ENCODE measurements at places on chromosomes 16 and 17. TPM values are rescaled to one million over a fixed set of nuclear protein-coding genes. Genes with fewer than 3 reads are reported as not detected.
A peak's percentile ranks its signal among the peaks of the same experiment; 100 is the strongest.

Gene HIGD1B
- not detected for total RNA-seq

Gene GFAP
- not detected for total RNA-seq

Gene ABCA9
- 0.08 TPM for total RNA-seq

Gene DBNDD1
- 0.99 TPM for total RNA-seq

Gene GDPD3
- 25.0 TPM for total RNA-seq

Gene AANAT
- not detected for total RNA-seq

Gene RGS9
- not detected for total RNA-seq

Gene KRT20
- not detected for total RNA-seq

Gene DOC2A
- total RNA-seq: not detected

Gene MCRIP1
- total RNA-seq: 58.4 TPM

- peaks cover 7% of the 10 kb centered on the region for H3K36me3 ChIP-seq
- H3K27me3 ChIP-seq: no peaks in the 10 kb centered on the region
These were observed 34.2 kb downstream of the RMI2 start for GRCh38 chr16:11379420-11379819.

DNA sequence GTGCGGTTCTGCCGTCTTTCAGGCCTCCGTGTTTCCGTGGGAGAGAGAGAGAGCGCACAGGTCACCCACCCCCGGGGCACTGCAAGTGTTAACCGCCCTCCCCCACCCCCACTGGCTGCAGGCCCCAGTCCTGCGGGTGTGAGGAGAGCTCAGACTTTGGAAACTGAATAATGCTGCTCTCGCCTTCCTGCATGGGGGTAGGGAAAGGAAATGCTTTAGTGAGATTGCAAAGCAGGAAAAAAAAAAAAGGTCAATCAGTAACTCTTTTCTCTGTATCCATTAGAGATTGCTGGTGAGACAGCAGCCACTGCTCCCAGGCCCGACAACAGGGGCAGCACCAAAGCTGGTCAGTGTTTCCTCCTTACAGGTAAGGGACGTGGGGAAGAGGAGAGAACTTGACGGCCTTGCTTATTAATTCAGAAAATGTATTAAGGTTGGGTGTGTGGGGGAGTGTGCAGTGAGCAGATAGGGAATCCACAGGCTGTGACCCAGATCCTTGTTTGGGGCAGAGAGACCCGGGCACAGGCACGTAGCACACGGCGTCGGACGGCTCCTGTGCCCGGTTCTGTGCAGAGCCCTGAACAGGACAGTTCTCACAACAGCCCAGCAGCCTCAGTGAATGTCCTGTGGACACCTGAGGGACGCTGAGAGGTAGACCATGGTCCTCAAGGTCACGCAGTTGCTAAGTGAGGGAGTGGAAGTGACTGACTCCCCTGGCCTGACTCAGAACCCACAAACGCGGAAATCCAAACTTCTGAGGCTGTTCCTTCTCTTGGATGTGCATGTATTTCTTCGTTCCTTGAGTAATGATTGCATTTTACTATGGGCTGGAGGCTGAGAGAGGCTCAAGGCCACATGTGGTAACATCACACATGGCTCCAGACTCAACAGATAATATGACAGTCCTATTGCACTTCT is 156.5 kb downstream of the FOXL1 start:
- H3K27ac ChIP-seq: no peak overlapping the region
- no peaks in the 10 kb centered on the region for H3K36me3 ChIP-seq
- DNase-seq: no peak
- peaks cover 3% of the 10 kb centered on the region for H3K4me1 ChIP-seq

GRCh38 chr16:57507136-57508034 is 21.1 kb upstream of the DOK4 start:
- DNase-seq: no peak
- H3K36me3 ChIP-seq: no peaks in the 10 kb centered on the region
- no peak overlapping the region for H3K4me3 ChIP-seq
- no peak overlapping the region for H3K27ac ChIP-seq

DNA sequence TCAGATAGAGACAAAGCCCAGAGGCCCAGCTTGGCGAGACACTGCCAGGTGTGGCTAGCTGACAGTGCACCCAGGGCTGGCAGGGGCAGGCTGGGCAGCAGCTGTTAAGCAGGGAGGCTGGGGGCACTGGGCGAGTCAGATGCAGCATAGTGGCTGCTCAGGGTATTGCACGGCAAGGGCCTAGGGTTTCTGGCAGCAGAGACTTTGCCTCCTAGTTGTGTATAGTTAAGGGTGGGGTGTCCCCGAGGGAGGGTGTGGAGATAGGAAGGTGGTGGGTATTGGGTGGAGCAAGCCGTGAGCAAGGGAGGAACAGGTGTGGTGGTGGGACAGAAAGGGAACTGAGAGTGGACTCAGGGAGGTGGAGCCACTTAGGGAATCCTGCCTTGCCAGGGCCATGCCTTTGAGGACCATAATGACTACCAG is 66.0 kb downstream of the SMPD3 start:
- no peak overlapping the region for H3K4me3 ChIP-seq
- peaks cover 10% of the 10 kb centered on the region for H3K27me3 ChIP-seq

GRCh38 chr17:81025065-81025740 is 9.7 kb upstream of the BAIAP2 start:
- no peak overlapping the region for H3K4me3 ChIP-seq
- no peak for DNase-seq
- peaks cover 15% of the 10 kb centered on the region for H3K27me3 ChIP-seq
- H3K4me1 ChIP-seq: peaks cover 6% of the 10 kb centered on the region
- no peak overlapping the region for H3K27ac ChIP-seq

- H3K4me3 ChIP-seq: no peak overlapping the region
- H3K27ac ChIP-seq: no peak overlapping the region
- no peaks in the 10 kb centered on the region for H3K27me3 ChIP-seq
- DNase-seq: no peak
- peaks cover 38% of the 10 kb centered on the region for H3K4me1 ChIP-seq
These were observed 52.5 kb downstream of the NFAT5 start for GRCh38 chr16:69618307-69618706.

DNA sequence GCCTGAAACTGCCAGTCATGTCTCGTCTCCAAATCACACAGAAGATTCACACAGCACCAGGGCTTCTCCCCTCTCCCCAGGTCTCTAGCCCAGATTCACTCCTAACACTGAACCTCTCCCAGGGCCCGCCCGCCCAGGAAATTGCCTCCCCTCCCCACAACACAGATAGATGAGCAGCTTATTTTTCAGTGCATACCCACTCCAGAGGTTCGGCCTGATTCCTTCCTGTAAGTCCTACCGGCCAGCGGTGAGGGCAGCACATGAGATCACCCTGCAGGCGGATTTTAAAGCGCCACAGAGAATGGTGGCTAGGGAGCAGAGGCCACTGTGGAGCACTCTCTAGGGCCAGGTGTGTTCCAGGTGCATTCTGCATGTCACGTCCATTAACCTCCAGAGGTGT is 301.8 kb downstream of the IRF8 start:
- H3K36me3 ChIP-seq: no peaks in the 10 kb centered on the region
- DNase-seq: no peak

GRCh38 chr16:48277158-48277557 is 29.8 kb upstream of the ABCC11 start:
- H3K27ac ChIP-seq: peak overlapping the region; percentile 41
- DNase-seq: no peak
- H3K4me3 ChIP-seq: no peak overlapping the region
- no peaks in the 10 kb centered on the region for H3K27me3 ChIP-seq
- peaks cover 17% of the 10 kb centered on the region for H3K36me3 ChIP-seq
- H3K4me1 ChIP-seq: peaks cover 20% of the 10 kb centered on the region

GRCh38 chr17:80650751-80651518 is 106.3 kb downstream of the RPTOR start:
- H3K4me3 ChIP-seq: no peak overlapping the region
- H3K36me3 ChIP-seq: peaks cover 3% of the 10 kb centered on the region
- peak overlapping the region; percentile 61 for H3K27ac ChIP-seq
- no peak for DNase-seq

- peaks cover 11% of the 10 kb centered on the region for H3K36me3 ChIP-seq
- H3K27me3 ChIP-seq: no peaks in the 10 kb centered on the region
- peak overlapping the region; percentile 46 for H3K4me3 ChIP-seq
- no peak overlapping the region for H3K27ac ChIP-seq
- no peak for DNase-seq
- no peaks in the 10 kb centered on the region for H3K4me1 ChIP-seq
These were observed 54.1 kb downstream of the VMP1 start for GRCh38 chr17:59761385-59762048.

GRCh38 chr16:6493555-6493954 is 839.1 kb upstream of the RBFOX1 start:
- peaks cover 4% of the 10 kb centered on the region for H3K27me3 ChIP-seq
- DNase-seq: no peak
- no peaks in the 10 kb centered on the region for H3K36me3 ChIP-seq

GRCh38 chr16:88482630-88483391 is 29.7 kb downstream of the ZFPM1 start:
- no peak overlapping the region for H3K27ac ChIP-seq
- no peak for DNase-seq
- no peaks in the 10 kb centered on the region for H3K27me3 ChIP-seq

- no peaks in the 10 kb centered on the region for H3K36me3 ChIP-seq
- peak overlapping the region; percentile 76 for H3K4me3 ChIP-seq
- peak overlapping the region; percentile 37 for H3K27ac ChIP-seq
- no peaks in the 10 kb centered on the region for H3K27me3 ChIP-seq
- H3K4me1 ChIP-seq: peaks cover 18% of the 10 kb centered on the region
- no peak for DNase-seq
These were observed 10.7 kb upstream of the SLC16A5 start for GRCh38 chr17:75077072-75077495.

DNA sequence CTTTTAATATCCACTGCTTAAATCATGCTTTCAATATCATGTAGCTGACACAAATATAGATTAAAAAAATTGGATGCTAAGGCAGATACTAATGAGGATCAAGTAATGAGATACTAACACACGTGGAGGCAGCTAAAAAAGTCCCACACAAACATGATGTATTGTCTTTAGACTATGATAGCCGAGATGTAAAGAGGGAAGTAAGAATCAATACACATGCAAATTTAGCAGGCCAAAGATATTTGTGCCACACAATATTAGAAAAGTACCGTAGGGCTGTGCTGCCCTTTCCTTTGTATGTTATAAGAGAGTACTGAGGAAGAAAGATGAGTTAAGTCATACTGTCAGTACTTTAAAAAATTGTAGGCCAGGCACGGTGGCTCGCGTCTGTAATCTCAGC is 51.4 kb upstream of the STAC2 start:
- DNase-seq: no peak
- H3K27ac ChIP-seq: no peak overlapping the region
- H3K27me3 ChIP-seq: no peaks in the 10 kb centered on the region
- no peak overlapping the region for H3K4me3 ChIP-seq

- no peaks in the 10 kb centered on the region for H3K36me3 ChIP-seq
- no peak overlapping the region for H3K4me3 ChIP-seq
- no peaks in the 10 kb centered on the region for H3K27me3 ChIP-seq
- H3K27ac ChIP-seq: no peak overlapping the region
These were observed 125.2 kb downstream of the C16orf78 start for GRCh38 chr16:49498666-49499413.

DNA sequence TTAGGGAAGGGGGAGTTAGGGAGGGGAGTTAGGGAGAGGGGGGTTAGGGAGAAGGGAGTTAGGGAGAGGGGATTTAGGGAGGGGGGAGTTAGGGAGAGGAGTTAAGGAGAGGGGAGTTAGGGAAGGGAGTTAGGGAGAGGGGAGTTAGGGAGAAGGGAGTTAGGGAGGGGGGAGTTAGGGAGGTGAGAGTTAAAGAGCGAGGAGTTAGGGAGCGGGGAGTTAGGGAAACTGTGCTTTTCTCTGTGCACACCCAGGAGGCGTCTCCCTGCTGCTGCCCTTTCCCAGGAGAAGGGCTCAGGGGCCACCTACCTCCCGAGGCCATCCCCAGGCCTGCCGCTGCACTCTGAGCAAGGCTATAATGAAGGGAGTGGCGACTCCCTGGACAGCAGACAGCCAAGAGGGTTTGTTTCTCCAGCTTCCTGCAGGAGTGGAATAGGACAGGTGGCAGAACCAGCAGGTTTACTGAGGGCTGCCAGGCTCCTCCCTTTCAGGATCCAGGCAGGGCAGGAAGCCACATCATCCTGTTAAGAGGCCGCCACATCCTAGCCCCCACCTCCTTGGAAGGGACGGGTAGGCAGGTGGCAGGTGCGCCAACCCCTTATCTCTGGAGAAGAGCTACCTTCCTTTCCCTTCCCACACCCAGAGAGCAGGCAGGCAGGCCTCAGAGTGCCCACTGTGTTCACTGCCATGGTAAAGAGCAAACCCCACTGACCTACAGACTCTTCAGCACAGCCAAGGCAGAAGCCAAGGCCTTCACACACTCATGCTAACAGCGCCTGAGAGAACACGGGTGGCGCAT is 4.3 kb downstream of the CANT1 start:
- no peak for DNase-seq
- H3K27me3 ChIP-seq: no peaks in the 10 kb centered on the region
- H3K36me3 ChIP-seq: peaks cover 23% of the 10 kb centered on the region
- peak overlapping the region; percentile 72 for H3K27ac ChIP-seq
- no peak overlapping the region for H3K4me3 ChIP-seq
- H3K4me1 ChIP-seq: peaks cover 59% of the 10 kb centered on the region

GRCh38 chr17:31475378-31476162 is 84.1 kb downstream of the RAB11FIP4 start:
- H3K4me1 ChIP-seq: no peaks in the 10 kb centered on the region
- H3K4me3 ChIP-seq: no peak overlapping the region
- no peak overlapping the region for H3K27ac ChIP-seq
- no peaks in the 10 kb centered on the region for H3K36me3 ChIP-seq

GRCh38 chr17:28053725-28054124 is 11.2 kb downstream of the NLK start:
- no peak for DNase-seq
- peaks cover 33% of the 10 kb centered on the region for H3K4me1 ChIP-seq
- H3K27ac ChIP-seq: no peak overlapping the region
- H3K27me3 ChIP-seq: no peaks in the 10 kb centered on the region

GRCh38 chr17:35607239-35607847 is 20.2 kb downstream of the AP2B1 start:
- H3K27ac ChIP-seq: no peak overlapping the region
- DNase-seq: no peak
- peaks cover 83% of the 10 kb centered on the region for H3K36me3 ChIP-seq
- H3K4me3 ChIP-seq: no peak overlapping the region

DNA sequence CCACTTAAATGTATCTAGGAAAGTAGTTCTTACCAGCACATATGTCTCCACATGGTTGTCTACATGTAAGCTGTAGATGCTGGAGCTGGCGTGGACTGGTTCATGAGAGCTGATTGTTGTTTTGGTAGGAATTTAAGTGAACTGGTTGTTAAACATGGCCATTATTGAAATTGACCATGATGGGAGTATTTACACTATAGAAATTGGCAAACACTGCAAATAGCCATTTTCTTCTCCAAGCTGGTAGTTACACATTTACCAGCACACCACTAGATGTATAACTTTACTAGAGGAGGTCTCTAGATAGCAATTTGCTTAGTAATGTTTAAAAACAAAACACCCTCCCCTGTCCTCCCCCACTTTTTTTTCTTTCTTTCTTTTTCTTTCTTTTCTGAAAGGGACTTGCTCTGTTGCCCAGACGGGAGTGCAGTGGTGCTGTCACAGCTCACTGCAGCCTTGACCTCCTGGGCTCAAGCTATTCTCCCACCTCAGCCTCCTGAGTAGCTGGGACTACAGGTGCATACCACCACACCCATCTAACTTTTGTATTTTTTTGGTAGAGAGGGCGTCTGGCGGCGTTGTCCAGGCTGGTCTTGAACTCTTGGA is 24.2 kb downstream of the IGSF6 start:
- H3K4me1 ChIP-seq: peaks cover 13% of the 10 kb centered on the region
- no peaks in the 10 kb centered on the region for H3K36me3 ChIP-seq
- no peaks in the 10 kb centered on the region for H3K27me3 ChIP-seq
- no peak overlapping the region for H3K4me3 ChIP-seq
- DNase-seq: no peak

All from naive thymus-derived CD8-positive, alpha-beta T cell (primary cell).